ENCODE measurements at places on chromosomes 1 and 21.

- no peak for DNase-seq
Measured at GRCh38 chr1:66088787-66089186, 296.1 kb downstream of the PDE4B start.

GRCh38 chr1:110424699-110425611, 17.5 kb upstream of the LAMTOR5 start:
- peak; percentile 63 for DNase-seq

DNA sequence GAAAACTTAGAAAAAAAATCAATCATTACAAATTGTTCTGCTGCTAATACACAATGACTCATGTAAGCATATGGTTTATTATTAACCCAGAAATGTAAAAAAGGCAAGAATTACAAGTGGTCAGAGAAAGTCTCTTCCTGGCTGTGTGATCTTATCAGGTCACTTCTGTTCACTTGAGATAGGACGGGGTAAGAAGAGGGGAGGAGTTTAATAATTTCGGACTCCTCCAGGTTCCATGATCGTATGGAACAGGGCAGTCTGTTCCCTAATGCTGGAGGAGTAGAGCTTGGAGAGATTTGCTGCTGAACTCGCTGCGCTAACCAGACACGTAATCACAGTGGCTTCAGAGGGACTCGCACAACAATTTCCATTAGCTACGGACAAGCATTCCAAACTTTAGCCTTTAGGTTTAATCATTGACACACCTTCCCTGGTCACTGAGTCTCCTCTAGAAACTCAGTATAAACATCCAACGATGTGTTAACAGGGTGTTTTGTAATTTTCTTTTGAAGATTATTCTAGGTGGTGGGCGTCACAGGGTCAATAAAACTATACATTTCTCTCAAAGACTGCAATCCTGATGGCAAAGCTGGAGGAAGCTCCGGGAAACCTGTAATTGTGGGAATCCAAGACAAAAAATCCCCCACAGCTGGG, 1.3 kb downstream of the CRYZ start:
- peak; percentile 32 for DNase-seq

DNA sequence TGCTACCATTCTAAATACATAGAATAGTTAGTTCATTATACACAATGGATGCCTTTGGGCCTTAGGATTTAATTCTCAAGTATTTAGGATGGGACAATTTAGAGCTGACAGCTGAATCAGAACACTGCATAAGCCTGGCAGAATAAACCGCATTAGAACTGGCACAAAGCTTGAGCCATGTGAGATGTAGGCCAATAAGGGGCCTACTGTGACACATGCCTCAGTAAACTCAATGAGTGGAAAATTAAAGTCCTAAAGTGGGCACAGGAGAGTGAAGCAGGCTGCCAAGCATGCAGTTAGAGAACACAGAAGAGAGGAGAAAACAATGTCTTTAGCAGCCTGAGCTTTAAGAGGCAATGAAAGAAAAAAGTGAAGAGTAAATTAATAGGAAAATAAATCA, 24.3 kb downstream of the SCYL3 start:
- DNase-seq = no peak

DNA sequence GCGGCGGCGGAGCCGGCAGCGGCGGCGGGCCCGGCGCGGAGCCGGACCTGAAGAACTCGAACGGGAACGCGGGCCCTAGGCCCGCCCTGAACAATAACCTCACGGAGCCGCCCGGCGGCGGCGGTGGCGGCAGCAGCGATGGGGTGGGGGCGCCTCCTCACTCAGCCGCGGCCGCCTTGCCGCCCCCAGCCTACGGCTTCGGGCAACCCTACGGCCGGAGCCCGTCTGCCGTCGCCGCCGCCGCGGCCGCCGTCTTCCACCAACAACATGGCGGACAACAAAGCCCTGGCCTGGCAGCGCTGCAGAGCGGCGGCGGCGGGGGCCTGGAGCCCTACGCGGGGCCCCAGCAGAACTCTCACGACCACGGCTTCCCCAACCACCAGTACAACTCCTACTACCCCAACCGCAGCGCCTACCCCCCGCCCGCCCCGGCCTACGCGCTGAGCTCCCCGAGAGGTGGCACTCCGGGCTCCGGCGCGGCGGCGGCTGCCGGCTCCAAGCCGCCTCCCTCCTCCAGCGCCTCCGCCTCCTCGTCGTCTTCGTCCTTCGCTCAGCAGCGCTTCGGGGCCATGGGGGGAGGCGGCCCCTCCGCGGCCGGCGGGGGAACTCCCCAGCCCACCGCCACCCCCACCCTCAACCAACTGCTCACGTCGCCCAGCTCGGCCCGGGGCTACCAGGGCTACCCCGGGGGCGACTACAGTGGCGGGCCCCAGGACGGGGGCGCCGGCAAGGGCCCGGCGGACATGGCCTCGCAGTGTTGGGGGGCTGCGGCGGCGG, 1.0 kb downstream of the ARID1A start:
- peak; percentile 57 for DNase-seq

DNA sequence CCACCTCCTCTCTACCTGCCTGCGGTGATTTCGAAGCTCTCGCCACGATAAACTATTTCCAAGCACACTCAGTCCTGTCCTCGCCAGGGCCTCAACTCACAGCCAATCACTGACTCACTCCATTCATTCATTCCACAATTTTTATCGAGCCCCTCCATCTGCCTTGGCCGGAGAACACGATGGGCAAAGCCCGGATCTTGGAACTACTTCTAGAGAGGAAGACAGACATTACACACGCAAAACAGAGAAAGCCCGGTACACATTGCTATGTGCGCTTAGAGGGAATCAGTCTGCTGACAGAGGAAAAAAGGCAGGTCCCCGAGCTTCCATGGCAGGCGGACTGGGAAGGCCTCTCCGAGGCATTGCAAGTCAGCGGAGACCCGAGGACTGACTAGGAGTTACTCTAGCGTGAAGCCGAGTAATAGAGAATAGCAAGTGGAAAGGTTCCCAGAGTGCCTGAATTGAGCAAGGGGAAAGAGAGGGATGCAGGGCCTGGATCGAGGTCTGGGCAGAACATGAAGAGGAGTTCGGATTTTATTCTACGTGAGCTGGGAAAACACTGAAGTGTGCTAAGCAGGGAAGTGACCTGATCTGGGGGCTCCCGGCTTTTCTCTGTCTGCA, 54.2 kb upstream of the DNAJC6 start:
- peak; percentile 55 for DNase-seq

DNA sequence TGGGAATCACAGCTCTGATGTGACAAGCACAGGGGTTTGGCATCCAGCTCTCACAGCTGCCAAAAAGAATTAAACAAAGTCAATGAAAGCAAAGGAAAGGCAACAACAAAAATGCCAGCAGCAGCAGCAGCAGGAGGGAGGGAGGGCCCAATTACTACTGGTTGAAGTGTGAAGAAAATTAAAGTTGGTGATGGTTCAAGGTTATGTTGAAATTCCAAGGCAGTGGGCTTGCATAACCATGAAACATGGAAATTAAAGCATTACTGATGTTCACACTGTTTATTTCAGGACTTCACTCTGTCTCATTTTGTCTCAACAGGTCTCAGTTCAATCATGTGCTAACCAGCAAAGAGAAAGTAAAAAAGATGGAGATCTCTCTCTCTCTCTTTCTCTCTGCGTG, 220.3 kb upstream of the LYPLAL1 start:
- no peak for DNase-seq

- no peak for DNase-seq
Measured at GRCh38 chr21:42486531-42486930, 9.5 kb downstream of the RSPH1 start.

DNA sequence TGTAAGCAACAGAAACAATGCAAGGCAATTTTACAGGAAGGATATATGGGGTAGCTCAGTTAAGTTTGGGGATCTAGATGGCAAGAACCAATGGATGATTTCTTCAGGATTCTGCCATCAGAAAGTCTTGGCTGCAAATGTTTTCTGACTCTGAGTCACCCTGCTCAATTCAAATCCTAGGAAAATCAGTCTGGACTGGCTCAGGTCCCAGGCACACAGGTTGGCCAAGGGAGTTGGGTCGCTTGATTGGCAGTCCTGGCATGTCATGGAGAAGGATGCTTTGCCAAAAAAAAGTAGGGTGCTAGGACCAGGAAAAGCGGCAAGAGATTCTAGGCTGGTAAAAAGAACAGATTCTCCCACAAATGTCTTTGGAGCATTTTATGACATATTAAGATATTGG, 28.9 kb upstream of the S1PR1 start:
- DNase-seq = no peak

DNA sequence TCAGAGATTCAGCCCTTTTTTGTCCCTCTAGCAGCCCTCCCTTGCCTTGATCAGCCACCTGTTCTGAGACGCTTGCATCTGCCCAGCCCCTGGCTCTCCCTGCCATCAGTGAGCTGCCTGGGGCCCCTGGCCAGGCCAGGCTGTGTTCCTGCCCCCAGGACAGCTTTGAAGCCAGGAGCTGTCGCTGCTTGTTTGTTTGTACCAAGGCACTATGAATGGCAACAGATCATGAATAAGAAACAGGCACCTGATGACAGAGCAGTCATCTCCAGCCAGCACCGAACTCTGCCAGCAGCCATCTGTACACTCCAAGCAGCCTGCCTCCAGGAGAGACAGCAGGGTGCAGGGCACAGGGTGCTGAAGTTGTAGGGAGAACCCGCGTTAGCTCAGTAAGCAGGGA, 8.1 kb upstream of the VWA5B1 start:
- DNase-seq = no peak

DNA sequence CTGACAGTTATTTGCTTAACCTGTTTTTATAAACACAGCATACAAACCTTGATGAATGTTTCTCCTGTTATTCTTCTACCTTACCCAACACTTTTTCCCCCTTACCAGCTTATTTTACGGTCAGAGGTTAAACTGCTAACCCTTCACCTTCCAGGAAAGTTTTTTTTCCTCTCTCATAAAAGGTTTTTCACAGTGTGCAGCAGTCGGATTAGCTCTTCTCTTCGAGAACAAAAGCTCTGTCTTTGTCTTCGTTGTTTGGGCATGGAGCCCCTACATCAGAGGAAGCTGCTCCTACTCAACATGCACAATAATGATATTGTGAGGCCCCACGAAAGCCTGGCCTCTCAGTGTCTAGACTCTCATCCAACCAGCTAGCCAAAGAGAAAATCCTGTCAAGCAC, 42.0 kb downstream of the DENND1B start:
- no peak for DNase-seq

DNA sequence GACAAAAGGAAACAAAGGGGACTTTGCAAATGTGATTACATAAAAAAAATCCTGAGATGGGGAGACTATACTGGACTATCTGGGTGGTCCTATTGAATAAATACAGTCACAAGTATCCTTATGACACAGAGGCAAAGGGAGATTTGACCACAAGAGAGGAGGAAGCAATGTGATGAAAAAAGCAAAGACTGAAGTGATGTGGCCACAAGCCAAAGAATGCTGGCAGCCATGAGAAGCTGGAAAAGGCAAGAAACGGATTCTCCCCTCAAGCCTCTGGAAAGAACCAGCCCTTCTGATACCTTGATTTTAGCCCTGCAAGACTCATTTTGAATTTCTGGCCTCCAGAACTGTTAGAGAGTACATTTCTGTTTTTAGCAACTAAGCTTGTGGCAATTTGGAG, 36.4 kb downstream of the OLFML2B start:
- DNase-seq = no peak

- peak; percentile 22 for DNase-seq
Measured at GRCh38 chr1:44361478-44361877, 6.4 kb upstream of the ERI3 start.

DNA sequence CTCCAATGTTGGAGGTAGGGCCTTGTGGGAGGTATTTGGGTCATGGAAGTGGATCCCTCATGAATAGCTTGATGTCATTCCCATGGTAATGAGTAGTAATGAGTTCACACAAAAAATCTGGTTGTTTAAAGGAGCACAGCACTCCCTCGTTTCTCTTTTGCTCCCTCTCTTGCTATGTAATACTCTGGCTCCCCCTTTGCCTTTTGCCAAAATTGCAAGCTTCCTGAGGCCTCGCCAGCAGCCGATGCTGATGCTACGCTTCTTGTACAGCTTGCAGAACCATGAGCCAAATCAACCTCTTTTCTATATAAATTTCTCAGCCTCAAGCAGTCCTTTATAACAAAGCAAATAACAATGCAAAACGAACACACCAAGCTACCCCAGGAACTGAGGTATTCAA, 80.9 kb downstream of the LHX9 start:
- DNase-seq = no peak

DNA sequence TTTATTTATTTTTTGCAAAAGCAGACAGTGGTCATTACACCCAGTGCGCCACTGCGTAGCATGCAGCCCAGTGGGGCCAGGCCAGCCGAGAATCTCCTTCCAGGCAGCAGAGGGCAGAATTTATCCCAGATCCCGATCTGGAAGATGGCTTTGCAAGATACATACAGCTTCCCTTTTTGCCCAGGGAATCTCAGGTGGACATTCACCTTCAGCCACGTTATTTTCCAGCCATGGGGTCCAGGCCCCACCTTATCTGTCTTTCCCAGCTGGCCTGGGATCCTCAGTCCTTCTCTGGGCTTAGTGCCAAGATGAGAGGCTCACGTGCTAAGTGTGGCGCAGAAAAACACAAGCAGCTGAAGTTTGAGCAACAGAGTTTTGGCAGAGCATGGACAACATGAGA, 123.6 kb downstream of the AJAP1 start:
- DNase-seq = no peak

- DNase-seq = peak; percentile 72
Measured at GRCh38 chr1:234601301-234602017, 8.5 kb downstream of the IRF2BP2 start.

DNA sequence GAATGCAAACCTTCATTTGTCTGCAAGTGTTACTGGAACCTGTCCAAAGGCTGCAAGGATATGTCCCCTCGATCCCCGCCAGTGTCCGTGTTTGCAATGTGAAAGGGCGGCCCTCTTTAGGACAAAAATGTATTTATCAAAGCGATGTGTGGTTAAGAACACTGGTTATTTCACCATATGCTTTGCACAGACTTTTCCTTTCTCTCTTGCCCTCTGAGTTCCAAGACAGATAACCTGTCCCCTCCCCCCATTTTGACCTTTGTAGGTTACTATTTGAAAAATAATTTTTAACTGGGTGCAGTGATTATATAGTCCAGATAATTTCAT, 1.8 kb downstream of the CHRM3 start:
- no peak for DNase-seq

- DNase-seq = no peak
Measured at GRCh38 chr1:108653431-108654105, 7.3 kb downstream of the HENMT1 start.

DNA sequence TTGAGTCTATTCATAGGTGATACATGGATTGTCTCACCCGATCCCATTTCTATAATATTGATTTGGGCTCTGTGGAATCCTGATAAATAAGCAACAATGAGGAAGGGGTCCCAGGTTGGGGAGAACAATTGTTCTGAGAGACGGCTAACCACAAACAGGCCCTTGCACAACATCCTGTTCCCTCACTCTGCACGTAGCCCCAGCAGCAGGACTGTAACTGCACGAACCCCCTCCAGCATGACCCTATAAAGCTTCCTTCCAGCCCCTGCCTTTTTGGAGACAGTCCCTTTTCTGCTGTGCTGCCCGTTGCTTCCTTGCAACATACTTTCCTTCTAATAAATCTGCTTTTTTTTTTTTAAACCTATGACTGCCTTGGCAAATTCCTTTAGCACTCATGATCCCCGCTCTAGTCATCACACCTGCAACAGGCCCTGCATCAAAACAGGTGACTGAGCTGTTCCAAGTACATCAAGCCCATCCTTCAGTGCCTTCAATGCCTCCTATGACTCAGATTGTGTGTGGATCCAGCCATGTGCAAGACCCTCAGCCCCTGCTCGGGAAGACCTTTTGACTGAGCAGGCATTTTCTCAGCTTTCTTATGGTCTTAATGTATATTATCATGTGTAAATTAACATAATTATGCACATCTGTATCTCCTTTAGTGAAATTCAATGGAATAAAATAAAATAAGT, 63.7 kb upstream of the B3GALNT2 start:
- DNase-seq = no peak
